ENCODE measurements at places on chromosomes 5 and 9. TPM values are rescaled to one million over a fixed set of nuclear protein-coding genes. Genes with fewer than 3 reads are reported as not detected.

The GABRP gene
- 1.5 TPM for total RNA-seq

The GKAP1 gene
- 1.3 TPM for total RNA-seq

The FBLL1 gene
- not detected for total RNA-seq

The CD72 gene
- not detected for total RNA-seq

The NRARP gene
- total RNA-seq, result 35.8 TPM
